Naive thymus-derived CD4-positive, alpha-beta T cell (primary cell): ENCODE measurements at places on chromosomes 6 and 20.

GRCh38 chr6:93317592-93317991 lies 101.8 kb downstream of the EPHA7 start:
- DNase-seq, result no peak

- DNase-seq, result no peak
Measured at GRCh38 chr6:108452711-108453195, 108.0 kb upstream of the FOXO3 start.

GRCh38 chr6:162636167-162636566 lies 91.4 kb downstream of the PRKN start:
- DNase-seq, result no peak

GRCh38 chr6:22471132-22471690 lies 98.2 kb upstream of the HDGFL1 start:
- no peak for DNase-seq

GRCh38 chr6:15352845-15353244 lies 107.0 kb downstream of the JARID2 start:
- no peak for DNase-seq

DNA sequence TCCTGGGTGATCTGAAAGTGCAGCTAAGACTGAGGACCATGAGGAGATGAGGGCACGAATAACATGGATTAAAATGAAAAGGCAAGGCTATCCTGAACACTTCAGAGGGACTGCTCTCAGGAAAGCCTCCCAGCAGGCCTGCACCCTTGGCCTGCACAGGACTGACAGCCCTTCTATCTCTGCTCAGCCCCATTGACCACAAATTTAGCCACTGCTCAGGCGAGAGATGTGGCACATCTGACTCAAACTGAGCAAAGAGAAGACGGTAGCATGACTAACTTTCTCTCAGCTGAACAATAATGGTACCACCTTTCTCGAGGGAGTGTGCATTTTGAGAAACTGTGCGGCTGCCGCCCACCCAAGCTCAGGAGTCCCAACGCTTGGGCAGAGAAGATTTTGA lies 257.5 kb downstream of the ADGB start:
- no peak for DNase-seq

DNA sequence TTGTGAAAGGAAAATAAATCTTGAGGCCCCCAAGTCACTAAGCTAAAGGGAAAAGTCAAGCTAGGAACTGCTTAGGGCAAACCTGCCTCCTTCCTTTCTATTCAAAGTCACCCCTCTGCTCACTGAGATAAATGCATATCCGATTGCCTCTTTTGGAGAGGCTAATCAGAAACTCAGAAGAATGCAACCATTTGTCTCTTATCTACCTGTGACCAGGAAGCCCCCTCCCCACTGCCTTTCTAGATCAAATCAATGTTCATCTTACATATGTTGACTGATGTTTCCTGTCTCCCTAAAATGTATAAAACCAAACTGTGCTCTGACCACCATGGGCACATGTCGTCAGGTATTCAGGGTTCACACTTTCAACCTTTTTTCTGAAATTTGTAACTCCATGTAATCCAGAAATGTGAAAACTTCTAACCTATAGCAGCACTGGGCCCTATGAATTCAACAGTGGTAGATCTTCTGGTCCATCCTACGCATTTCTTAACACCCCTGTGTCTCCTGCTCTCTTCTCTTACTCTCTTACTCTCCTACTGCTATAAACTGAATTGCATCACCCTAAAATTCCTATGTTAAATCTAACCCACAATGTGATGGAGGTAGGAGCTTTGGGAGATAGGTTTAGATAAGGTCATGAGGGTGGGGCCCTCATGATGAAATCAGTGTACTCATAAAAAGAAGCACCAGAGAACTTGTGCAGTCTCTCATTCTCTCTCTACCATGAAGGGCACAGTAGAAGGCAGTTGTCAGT lies 89.3 kb downstream of the EPB41L2 start:
- DNase-seq, result no peak

DNA sequence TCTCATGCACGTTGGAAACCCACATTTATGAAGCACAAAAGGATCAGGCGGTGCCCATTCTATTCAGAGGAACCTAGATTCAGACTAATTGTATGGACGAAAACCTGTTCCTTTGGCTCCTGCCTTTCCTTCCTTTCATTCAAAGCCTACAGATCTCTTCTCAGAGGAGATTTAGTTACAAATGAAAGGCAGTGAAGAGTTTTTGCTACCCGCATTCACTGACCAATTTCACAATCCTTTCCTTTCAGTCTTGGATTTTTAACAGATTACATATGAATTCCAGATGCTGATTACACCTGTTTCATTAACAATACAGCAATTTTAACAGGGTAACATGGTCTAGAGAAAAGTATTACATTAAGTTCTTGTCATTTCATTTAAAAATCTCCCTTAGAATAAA lies 32.0 kb downstream of the TMEM242 start:
- no peak for DNase-seq

DNA sequence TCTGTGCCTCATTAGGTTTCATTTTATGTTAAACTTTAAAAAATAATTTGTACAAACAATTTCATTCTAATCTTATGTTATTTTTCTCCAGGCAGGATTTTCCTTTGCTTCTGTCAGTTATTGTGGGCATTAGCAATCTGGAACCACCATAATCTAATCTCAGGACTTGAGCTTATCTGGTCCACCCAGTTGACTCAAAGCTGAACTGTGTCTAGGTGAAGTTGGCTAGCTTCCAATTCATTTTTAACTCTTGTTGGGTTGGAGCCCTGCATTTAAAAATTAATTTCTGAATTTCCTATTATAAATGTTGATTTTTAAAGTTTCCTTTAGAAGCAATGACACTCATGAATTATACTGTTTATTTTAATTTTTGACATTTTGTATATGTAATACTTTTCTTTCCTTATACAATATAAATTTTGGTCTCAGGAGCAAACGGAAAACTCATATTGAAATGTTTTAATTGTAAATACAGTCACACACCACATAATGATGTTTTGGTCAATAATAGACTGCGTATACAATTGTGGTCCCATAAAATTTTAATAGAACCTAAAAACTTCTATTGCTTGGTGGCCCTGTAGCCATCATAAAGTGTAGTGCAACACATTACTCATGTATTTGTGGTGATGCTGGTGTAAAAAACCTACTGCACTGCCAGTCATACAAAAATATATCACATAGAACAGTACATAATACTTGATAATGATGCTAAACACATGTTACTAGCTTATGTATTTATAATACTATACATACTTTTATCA lies 121.3 kb downstream of the CLVS2 start:
- DNase-seq, result no peak

- DNase-seq, result no peak
Measured at GRCh38 chr6:135667691-135668455, 170.3 kb upstream of the AHI1 start.

DNA sequence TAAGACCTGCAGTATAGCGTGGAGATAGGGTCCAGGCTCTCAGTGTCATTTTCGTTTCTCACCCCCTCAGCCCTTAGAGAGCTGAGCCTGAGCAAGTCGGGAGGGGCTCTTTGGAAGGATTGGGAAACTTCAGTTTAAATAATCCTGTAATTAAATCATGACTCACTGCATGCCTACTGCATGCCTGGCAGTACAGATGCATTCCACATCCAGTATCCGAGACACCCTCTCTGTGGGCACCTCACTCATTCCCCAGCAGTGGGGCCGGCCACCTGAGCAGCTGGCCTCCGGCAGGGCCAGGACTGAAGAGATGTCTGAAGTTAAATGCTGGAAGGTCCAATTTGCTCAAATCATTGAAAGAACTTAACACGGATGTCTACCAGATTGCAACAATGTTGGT lies 316.6 kb downstream of the THBS2 start:
- no peak for DNase-seq
